ENCODE measurements at places on chromosomes 7 and 10.

- no peak for DNase-seq
Measured at GRCh38 chr10:117936976-117937375, 109.8 kb downstream of the RAB11FIP2 start.

DNA sequence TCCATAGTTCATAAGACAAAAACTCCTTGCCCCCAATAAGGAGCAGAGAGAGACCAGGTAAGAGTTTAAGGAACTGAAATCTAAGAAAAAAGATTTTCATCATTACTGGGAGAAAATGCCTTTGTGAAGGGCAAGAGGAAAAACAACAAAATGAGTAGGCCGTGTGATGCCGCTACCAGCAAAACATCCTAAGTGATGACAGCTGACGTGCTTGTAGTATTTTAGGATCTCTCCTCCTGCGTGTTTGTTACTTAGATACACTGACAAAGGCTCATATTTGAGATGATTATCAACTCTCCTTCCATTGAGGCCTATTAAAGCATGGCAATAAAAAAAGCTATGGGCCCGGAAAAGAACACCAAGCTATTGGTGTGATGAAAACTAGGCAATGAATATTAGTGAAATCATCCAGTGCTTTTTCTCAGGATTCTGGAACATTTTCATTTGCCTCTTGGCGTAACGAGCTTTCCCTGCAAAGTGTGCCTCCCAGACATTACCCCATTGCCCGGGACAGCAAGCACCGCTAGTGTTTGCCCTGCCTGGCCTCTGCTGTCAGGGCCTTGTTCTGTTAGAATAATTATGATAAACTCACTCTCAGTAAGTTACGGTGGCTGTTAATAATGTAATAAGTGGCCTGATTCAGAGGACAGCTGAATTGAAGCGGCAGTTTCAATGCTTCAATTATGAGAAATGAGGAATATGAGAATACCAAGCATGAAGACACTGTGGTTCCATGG lies 36.8 kb upstream of the ITPRID1 start:
- DNase-seq = no peak

- no peak for DNase-seq
Measured at GRCh38 chr10:44379907-44380306, 5.0 kb downstream of the CXCL12 start.

DNA sequence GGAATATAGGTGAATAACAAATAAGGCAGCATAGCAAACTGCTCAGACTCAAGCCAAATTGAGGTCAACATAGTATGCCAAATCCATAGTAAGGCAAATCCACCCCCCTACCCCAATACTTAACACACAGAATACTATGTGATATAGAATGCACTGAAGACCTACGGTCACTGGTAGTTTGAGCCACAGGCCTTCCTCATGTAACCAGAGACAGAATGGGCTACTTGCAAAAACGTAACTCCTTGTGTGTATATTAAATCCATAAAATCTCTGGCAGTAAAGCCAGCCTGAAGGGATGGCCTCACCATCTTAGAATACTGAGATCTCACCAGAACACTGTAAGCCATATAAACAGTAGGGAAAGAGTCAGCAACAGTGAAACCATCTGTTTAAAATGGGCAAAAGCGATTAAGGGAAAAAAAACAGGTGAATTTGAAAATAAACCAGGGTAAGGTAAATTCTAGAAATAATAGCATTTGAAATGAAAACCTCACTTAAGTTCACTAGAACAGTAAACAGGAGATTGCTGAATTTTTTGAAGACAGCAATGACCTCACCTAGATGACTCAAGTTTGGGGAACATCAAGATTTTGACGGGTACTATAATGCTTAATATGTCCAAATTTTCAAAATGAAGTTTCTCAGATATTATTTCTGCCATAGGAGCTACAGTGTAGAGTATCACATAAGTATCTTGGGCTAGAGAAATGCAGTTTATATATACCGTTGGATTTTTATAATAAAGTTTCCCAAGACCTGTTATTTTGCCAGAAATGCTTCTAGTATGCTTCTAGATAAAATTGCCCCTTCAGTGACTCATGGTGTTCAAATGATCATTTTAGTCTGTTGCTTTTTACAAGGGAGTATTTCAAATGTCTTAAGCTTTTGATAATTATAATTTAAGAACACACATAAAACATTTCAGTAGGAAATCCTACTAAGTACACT lies 13.9 kb downstream of the HNRNPA2B1 start:
- DNase-seq = no peak

Measured in NCI-H446 (cell line).